ENCODE measurements at places on chromosomes 4 and X. TPM values are rescaled to one million over a fixed set of nuclear protein-coding genes. Genes with fewer than 3 reads are reported as not detected.

DNA sequence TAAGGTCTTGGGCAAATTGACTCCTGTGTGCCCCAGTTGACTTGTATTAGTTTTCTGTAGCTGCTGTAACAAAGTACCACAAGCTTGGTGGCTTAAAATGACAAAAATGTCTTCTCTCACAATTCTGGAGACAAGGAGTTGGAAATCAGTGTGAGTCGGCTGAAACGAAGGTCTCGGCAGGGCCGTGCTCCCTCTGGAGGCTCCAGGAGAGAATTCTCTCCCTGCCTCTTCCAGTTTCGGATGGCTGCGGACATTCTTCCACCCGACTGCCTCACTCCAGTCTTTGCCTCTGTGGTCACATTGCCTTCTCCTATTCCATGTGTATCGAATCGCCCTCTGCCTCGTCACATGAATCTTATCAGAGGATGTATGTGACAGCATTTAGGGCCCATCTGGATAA is 66.0 kb upstream of the PHOX2B start:
- DNase-seq = no peak
- no peak overlapping the region for H3K27ac ChIP-seq
- peaks cover 3% of the 10 kb centered on the region for H3K27me3 ChIP-seq
- H3K4me3 ChIP-seq = no peak overlapping the region
- H3K36me3 ChIP-seq = no peaks in the 10 kb centered on the region

ZAR1 gene
- total RNA-seq = not detected

- H3K4me1 ChIP-seq = no peaks in the 10 kb centered on the region
- H3K27me3 ChIP-seq = no peaks in the 10 kb centered on the region
- H3K27ac ChIP-seq = peak within 1 kb of the TSS; percentile 79
- H3K36me3 ChIP-seq = peaks cover 16% of the 10 kb centered on the region
- DNase-seq = peak; percentile 98
Measured at GRCh38 chr4:39181905-39182638, at the start of gene WDR19. WDR19 (plus strand) TSS chr4:39182529; CDS start chr4:39182558, 29 bp downstream.

GRCh38 chrX:124940531-124940930 is 379.1 kb upstream of the TEX13C start:
- no peak overlapping the region for H3K27ac ChIP-seq
- no peaks in the 10 kb centered on the region for H3K36me3 ChIP-seq
- no peak for DNase-seq
- no peaks in the 10 kb centered on the region for H3K27me3 ChIP-seq
- no peak overlapping the region for H3K4me3 ChIP-seq

USP17L30 gene
- total RNA-seq = not detected

FAM200B gene
- total RNA-seq = 32.2 TPM

DNA sequence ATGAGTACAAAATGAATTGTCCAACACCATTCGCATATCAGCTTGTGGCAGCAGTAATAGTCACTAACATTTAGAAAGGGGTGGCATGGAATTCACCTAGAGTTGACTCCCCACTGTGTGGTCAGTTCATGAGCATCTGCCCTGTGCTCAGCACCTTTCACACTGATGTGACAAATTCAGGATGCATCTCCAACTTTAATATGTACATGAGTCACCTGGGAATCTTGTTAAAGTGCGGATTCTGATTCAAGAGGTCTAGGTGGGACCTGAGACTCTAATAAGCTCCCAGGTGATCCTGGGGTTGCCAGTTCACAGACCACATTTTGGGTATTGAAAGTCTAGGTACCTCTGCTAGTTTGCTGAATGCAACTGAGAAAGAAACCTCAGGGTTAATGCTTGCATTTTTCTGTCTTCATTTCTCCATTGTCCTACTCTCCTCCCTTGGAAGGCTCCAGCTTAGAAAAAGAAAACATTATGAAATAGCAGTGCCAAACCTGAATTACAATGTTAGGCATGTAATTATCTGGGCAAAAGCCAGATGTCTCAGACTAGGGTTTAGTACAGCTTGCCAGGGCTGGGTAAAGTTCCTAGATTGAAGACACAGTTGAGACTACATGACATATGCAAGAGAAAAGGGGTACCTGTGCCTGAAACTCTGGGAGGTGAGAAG is 32.7 kb downstream of the TMSB4X start:
- H3K4me3 ChIP-seq = no peak overlapping the region
- H3K27ac ChIP-seq = no peak overlapping the region
- no peak for DNase-seq
- H3K27me3 ChIP-seq = no peaks in the 10 kb centered on the region

DNA sequence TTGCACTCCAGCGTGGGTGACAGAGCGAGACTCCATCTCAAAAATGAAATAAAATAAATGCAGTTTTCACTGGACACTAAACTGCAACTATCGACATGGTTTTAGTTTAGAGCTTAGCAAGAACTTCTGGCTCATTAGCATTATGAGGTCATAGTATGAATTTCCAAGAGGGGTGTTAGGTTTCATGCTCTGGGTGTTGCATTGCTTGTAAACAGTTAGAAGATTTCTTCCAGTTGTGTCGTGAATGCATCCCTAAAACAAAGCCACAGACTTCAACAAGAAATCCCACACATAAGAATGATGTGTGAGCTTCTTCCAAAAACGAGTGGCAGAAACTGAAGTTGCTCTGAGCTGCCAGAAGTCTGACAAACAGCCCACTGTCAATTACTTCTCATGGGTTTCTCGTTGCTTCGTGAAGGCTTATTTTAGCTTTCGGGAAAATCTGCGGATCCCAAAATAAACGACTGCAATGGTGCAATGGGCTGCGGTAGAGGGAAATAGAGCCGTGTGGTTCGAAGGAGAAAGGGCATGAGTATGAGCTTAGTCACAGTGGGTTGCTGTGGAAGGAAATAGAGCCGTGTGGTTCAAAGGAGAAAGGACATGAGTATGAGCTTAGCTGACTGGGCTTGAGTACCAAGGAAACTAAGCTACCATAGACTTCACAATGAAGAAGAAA is 354.9 kb downstream of the DHRSX start:
- H3K4me3 ChIP-seq = no peak overlapping the region
- H3K27ac ChIP-seq = no peak overlapping the region
- no peaks in the 10 kb centered on the region for H3K27me3 ChIP-seq
- H3K36me3 ChIP-seq = no peaks in the 10 kb centered on the region
- no peak for DNase-seq

GRCh38 chrX:49102190-49102589 is 21.3 kb downstream of the GPKOW start:
- no peaks in the 10 kb centered on the region for H3K4me1 ChIP-seq
- no peaks in the 10 kb centered on the region for H3K27me3 ChIP-seq
- no peaks in the 10 kb centered on the region for H3K36me3 ChIP-seq

- no peaks in the 10 kb centered on the region for H3K36me3 ChIP-seq
- no peak overlapping the region for H3K27ac ChIP-seq
- DNase-seq = no peak
- peak overlapping the region; percentile 45 for H3K4me3 ChIP-seq
- H3K4me1 ChIP-seq = no peaks in the 10 kb centered on the region
Measured at GRCh38 chrX:139203651-139204570, 326.6 kb upstream of the F9 start.

DNA sequence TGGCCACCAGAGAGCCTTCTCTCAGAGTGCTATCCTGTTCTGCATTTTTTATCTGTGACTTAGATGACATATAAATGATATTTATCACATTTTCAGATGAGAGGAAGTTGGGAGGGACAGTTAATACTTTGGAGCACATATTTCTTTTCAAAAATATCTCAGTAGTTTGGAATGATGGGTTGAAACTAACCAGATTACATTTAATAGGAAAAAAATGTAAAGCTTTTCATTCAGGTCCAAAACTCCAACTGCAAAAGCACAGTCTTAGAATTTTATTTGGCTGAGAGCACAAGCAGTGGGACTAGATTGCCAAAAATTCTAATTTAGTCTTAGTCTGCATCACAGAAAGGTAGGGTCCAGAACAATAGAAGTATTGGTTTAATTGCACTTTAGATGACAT is 248.2 kb upstream of the TEX13A start:
- H3K4me1 ChIP-seq = no peaks in the 10 kb centered on the region
- no peaks in the 10 kb centered on the region for H3K27me3 ChIP-seq
- H3K27ac ChIP-seq = no peak overlapping the region
- H3K36me3 ChIP-seq = no peaks in the 10 kb centered on the region

WAS gene
- 3.1 TPM for total RNA-seq
